ENCODE measurements at places on chromosomes 13 and 19.
A peak's percentile ranks its signal among the peaks of the same experiment; 100 is the strongest.

DNA sequence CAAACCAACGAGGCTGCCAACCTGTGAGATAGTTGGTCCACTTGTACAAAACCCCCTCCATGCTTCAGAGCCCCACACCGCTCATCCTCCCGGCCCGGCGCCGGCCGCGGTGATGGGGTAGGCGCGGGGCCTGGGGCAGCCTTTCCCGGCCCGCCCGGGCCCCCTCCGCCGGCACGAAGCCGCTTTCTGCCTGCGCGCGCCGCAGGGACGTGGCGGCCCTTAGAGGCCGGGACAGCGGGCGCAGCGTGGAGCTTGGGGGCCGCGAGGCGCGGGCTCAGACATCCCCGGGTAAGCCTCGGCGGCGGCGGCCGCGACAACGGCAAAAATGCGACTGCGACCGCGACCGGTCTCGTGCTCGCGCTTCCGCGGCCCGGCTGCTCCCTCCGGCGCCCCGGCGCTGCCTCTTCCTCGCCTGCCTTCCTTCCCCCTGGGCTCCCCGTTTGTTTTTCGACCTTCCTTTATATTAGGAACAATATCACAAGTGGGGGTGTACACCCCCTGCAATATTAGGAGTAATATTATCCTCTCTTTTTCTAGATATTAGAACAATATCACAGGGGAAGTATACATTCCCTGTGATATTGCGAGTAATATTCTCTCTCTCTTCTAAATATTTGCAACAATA lies 53.9 kb upstream of the CEACAM21 start:
- no peak for DNase-seq

- DNase-seq: no peak
These were observed 46.6 kb upstream of the C19orf12 start for GRCh38 chr19:29761575-29762232.

DNA sequence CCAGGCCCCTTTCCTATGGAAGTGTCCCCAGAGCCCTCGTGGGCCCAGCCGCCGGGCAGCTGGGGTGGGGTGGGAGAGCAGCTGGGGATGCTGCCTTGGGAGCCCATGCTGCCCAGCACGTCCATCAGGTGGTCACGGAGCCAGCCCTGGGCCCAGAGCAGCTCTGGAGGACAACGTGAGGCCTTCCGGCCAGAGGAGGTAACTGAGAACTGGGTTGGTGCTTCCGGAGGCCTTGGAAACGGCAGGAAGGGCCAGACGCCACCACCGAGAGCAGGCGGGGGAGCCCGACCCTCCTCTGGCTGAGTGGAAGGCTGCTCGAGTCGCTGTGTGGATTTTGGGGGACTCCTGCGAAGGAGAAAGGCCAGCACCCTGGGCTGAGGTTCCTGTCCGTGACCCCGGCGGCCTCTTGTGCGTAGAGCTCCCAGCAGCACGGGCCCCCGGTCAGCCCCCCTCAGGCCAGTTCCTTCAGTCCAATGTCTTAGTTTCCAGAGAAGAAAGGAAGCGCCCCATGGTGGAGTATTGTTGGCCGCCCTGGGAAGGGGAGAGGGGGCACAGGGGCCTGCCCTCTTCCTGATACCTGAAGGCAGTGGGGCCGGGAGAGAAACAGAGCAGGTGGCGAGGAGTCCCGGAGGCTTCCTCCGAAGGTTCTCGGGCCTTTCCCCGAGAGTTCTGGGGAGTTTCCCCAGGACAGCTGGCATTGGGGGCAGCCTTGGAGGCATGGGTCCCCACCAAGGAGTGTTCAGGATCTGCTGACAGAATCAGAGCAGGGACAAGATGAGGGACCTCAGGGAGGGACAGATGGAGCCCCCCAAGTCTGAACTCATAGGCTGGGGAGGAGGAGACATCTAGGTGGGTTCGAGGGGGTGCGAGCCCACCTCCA lies 68.8 kb downstream of the MLLT1 start:
- no peak for DNase-seq

- DNase-seq: no peak
These were observed 405.0 kb downstream of the COG6 start for GRCh38 chr13:40060296-40061007.

DNA sequence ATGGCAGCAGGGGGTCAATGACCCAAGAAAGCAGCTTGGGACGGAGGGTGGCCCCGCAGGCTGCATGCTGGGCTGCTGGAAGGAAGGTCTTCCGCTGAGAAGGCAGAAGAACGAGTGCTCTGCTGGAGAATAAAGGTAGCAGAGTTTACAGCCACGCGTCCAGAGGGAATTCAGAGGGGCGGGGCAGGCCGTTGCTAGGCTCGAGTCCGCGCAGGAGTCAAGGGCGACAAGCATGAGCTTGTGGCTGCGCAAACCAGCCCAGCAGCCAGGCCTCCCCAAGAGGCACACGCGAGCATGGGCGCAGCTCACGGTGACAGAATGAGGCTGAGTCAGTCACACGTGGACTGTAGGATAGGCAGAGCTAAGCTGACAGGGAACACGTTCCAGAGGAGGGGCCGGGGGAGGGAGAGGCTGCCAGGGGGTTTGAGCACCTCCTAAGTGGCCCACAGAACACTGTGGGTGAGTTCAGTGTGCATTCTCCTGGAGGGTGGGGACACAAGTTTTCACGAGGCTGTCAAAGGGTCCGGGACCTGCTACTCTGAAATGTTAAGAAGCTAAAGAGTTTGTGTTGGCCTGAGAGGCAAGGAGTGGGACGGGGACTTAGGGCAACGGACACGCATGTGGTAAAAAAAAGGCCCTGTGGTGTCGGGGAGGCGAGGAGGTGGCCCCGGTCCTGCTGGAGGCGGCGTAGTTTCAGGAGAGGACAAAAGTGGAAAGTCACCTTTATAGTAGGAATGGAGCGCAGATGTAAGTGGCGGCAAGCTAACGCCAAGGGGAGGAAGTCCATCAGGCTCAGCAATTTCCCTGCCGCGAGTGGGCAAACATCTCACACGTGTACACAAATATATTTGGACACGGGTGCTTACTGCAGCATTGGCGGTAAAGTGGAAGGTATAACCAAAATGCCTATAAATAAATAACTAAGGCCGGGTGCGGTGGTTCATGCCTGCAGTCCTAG lies 17.7 kb downstream of the RFX2 start:
- no peak for DNase-seq

GRCh38 chr13:35474496-35475211 lies 1.8 kb downstream of the MAB21L1 start:
- no peak for DNase-seq

DNA sequence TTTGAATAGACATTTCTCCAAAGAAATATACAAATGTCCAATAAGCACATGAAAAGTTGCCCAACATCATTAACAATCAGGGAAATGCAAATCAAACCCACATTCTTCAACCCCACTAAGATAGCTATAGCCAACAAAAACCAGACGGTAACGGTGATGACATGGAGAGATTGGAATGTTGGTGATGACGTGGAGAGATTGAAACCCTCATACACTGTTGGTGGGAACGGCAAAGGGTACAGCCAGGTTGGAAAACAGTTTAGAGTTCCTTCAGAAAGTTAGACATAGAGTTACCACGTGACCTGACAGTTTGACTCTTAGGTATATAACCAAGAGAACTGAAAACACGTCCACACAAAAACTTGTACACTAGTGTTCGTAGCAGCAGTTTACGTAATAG lies 48.1 kb downstream of the TNFRSF19 start:
- no peak for DNase-seq

DNA sequence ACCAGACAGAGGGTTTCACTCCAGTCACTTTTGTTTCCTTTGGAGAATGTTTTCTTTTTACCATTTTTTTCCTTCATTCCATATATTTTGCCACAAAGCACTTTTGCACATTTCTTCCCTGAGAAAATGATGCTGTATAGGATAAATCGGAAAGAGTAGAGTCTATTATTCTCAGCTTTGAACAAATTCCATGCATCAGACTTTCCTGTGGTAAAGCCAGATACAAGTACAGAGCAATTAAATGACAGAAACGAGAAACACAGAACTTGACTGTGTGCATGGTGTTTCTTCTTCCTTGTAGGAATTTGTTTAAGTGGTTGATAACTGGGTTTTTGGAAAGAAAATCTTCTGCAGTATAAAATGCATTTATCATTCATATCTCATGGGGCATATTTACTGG lies 107.4 kb upstream of the CSNK1A1L start:
- no peak for DNase-seq

DNA sequence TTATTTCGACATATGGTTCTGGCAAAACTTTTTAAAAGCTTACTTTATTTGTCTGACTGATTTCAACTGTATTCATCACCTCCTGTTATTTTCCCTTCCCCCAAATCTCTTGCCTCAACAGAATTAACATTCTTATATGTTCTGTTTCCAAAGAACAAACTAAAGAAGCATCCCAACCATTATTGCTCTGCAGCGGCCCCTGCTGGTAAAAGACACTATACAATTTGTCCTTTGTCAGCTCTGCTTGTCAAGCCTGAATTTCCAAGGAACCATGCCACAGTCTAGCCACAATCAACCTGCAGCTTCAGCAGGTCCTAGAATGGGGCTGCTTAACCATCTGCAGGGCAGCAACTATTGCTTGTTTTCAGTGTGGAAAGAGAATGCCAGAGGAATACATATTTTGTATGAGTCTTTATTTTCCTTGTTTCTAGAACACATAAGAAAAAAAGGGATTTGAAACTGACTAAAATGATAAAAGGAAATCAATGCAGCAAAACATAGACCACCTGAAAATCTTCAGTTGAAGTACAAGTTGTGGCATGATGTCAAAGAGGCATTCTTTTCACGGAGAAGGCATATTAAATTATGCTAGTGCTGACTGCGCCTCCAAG lies 845.3 kb downstream of the DIAPH3 start:
- DNase-seq: peak; percentile 36

GRCh38 chr19:19743176-19743575 lies 10.3 kb upstream of the ZNF14 start:
- DNase-seq: no peak

DNA sequence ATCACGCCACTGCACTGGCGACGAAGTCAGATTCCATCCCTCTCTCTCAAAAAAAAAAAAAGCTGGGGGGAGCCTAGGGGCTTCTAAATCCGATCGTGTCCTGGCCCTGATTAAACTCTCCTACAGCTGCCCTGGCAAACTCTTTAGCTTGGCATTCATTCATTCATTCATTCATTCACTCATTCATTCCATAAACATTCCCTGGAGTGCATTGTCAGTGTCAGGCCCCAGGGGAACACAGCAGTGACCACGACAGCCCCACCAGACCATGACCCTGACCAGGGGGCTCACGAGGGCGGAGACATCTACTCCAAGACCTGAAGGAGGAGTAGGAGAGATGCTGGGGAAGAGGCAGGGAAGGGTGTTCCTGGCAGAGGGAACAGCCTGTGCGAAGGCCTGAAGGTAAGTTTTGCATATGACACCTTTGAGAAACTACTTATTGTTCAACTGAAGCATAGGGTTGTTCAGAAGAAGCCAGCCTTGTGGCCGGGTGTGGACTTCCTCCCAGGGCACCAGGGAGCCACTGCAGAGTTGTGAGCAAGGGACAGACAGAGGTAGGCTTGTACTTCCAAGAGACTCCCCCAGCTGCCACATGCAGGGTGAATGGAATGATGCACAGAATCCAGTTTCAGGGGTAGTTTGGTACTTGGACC lies 24.5 kb downstream of the CEACAM16 start:
- DNase-seq: no peak

DNA sequence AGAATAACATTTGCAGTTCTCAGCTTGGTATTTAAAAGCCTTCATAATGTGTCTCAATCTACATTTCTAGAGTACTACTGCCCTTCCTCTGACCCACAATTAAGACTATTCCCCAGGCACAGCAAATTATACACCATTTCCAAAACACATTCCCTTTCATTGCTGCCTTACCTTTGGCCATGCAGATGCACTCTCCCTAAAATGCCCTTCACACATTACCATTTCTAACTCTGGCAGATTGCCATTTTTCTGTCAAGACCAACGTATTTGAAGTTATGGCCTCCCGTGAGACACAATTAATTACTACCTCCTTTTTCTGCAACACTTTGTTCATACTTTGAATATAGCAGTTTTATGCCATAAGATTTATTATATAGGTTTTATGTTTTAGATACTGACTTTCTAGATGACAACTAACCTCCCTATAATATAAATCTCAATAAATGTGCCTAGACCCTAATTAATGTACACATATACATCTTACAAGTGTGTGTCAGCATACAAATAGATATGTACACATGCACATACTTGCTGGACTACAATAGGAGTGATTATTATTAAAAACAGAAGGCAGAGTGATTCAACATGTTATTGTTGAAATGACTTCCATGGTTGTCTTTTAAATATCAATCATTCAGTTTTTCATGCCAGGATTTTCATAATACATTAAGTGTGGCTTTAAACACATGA lies 2902.5 kb downstream of the PCDH9 start:
- DNase-seq: no peak

- DNase-seq: no peak
These were observed 70.6 kb downstream of the HSPH1 start for GRCh38 chr13:31090961-31091624.

DNA sequence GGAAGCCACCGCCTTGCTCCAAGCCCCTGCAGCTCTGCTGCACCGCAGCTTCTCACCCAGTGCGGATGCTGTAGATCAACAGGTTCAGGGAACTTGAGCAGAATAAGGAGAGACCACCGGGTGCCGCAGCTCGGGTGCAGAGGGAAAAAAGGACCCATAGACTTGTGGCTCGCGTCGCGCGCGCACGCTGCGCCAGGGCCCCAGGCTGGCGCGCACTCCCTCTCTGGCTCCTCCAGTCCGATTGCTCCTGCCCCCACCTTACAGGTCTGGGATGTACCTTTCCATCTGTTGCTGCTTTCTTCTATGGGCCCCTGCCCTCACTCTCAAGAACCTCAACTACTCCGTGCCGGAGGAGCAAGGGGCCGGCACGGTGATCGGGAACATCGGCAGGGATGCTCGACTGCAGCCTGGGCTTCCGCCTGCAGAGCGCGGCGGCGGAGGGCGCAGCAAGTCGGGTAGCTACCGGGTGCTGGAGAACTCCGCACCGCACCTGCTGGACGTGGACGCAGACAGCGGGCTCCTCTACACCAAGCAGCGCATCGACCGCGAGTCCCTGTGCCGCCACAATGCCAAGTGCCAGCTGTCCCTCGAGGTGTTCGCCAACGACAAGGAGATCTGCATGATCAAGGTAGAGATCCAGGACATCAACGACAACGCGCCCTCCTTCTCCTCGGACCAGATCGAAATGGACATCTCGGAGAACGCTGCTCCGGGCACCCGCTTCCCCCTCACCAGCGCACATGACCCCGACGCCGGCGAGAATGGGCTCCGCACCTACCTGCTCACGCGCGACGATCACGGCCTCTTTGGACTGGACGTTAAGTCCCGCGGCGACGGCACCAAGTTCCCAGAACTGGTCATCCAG lies 964 bp downstream of the PCDH17 start:
- no peak for DNase-seq

- no peak for DNase-seq
These were observed 47.8 kb upstream of the KPNA3 start for GRCh38 chr13:49840266-49840665.

DNA sequence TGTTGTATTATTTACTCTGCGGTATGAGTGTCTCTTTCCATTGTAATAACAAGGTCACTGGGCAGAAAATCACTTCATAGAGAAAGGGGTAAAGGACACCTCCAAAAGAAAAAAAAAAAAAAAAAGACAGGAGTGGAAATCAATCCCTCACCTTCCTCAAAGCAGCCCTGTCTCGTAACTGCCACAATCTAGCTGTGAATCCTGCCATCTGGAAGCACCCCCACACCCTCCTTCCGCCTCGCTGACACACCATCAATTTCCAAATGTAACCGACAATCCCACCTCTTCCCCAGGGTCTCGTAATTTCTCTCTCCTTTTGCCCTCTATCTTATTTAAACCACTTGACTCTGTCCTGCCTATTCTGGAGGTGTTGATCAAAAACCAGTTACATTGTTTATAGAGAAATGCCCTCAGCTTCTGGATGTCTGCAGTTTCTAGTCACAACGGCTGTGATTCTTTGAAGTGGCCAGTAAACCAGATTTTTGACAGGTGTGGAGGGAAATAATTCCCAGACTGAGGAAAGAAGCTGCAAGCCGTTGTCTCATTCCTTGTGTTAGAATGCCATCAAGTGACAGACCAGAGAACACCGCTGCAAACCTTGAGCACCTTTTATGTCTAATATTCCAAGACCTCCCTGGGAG lies 9.1 kb upstream of the POP4 start:
- no peak for DNase-seq
